Gastrocnemius medialis (tissue), 4 donors: ENCODE measurements at places on chromosomes 6 and 20.

DNA sequence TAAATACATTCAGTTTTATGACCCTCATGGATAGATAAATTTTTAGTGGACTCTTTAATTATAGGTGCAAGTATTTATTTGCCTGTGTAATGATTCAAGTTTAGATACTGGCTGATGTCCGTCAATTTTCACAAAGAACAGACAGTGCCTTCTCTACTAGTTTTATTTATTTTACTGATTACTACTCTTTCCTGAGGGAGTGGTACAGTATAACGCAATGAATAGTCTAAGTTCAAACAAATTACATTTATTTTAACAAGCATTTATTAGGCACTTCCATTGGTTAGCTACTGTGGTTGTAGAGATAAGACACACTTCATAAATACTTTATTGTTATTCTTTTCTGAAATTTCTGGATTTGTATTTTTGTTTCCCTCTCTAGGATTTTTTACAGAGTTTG lies 74.3 kb downstream of the ADGRG6 start:
- DNase-seq: no peak

- no peak for DNase-seq
Measured at GRCh38 chr20:1368448-1369199, 24.2 kb downstream of the FKBP1A start.

- no peak for DNase-seq
Measured at GRCh38 chr20:53929974-53930650, 140.3 kb downstream of the BCAS1 start.

- no peak for DNase-seq
Measured at GRCh38 chr20:59143326-59143725, 20.3 kb upstream of the ZNF831 start.

DNA sequence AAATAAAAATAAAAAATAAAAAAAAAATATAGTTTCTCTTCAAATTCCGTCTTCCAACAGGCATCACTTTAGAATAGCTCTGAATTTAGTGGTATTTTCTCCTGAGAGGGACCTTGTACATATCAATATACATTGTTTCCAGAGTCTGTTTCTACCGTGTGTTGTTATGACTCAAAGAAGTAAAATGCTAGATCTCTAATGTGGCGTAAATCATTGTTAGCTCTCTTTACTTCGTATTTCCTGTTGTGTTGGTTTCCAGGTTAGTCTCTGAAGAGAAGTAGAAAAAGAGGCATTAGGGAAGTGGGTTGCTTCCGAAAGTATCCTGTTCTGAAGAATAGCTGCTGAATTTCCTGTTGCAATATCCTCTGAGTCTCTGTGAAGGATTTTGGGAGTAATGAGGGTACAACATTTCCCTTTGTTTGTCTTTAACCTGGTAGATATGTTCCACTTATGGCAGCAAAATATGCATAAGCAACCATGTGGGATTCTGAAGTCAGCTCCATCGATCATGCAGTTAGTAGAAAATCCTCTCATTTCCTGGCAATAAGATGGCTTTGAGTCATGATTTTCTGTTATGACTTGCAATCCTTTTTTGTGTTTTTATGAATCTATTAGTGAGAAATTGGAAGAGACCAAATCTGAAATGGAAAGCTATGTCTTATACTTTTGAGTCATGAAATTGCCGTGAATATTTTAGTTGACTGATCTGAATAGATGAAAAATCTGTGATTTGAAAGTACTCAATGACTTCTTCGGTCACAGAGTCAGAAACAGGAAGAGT lies 42.0 kb upstream of the MCHR2 start:
- DNase-seq: no peak

GRCh38 chr20:24879875-24880274 lies 69.2 kb upstream of the CST7 start:
- no peak for DNase-seq

- DNase-seq: peak; percentile 22
Measured at GRCh38 chr20:45911486-45912343, at the start of gene PLTP. Gene PLTP (minus strand): TSS chr20:45912155. CDS start chr20:45911452, 703 bp downstream.

- DNase-seq: no peak
Measured at GRCh38 chr6:157481189-157481864, 100.3 kb downstream of the ZDHHC14 start.

DNA sequence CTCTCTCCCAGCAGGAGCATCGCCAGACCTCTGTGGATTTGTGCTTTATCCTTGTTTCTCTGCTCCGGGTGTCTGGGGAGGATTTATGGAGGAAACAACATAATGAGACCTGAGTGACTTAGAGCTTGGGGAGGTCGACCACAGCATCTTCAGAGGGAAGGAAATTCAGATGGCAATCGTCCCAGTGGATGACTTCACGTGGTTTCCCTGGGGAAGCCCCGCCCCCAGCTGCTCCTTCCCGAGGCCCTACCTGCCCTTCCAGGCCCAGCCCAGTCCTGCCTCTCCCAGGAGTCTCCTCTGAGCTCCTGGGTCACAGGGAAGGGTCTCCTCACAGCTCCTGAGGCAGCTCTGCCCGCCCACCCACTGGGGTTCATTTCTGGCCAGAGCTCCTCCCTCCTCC lies 430.3 kb upstream of the SULF2 start:
- no peak for DNase-seq

- DNase-seq: no peak
Measured at GRCh38 chr20:3658716-3659491, 4.3 kb downstream of the GFRA4 start.

DNA sequence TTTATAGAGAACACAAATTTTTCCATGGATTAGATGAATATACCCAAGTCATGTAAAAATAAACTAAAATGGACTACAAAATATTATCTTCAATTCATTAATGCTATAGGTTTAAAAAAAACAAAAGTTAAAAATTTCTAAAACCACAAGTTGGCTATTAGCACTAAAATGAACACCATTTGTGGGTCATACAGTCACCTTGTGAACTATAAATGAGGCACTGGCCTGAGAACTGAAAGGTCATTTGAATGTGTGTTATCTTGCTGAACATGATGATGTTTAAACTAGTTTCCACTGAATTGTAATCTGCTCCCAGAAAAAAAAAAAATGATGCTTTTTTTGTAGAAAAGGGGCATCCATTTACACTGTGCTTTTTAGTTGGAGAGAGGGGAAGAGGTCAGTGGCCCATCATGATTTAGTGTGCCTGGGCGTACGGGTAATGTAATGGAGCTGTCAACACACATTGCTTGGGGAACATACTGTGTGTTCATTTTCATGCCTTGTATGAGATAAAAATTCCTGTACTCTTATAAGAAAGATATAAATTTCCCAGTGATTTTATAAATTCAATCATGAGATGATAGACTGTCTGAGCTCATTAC lies 96.6 kb upstream of the FKBP1C start:
- no peak for DNase-seq

DNA sequence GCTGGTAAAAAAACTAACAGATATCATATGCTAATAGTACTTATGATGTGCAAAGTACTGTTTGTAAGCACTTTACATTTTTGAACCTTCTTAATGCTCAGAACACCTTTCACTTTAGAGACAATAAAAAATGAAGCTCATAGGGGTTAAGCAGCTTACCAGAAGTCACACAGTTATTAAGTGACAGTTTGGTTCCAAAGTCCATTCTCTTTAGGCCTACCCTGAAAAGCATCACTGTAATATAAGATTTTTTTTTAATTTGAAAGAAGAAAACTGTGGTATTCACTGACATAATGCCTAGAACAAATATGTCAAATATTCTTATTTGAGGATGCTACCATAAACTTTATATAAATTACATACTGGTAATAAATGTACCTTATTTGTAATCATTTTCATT lies 127.6 kb upstream of the RUNX2 start:
- DNase-seq: no peak

- DNase-seq: no peak
Measured at GRCh38 chr6:131951576-131952230, 531 bp upstream of the CCN2 start.

- DNase-seq: no peak
Measured at GRCh38 chr6:80338201-80338836, 231.8 kb downstream of the BCKDHB start.

GRCh38 chr20:40173872-40174271 lies 515.2 kb downstream of the MAFB start:
- DNase-seq: no peak

GRCh38 chr20:40459299-40459698 lies 229.7 kb downstream of the MAFB start:
- DNase-seq: no peak

DNA sequence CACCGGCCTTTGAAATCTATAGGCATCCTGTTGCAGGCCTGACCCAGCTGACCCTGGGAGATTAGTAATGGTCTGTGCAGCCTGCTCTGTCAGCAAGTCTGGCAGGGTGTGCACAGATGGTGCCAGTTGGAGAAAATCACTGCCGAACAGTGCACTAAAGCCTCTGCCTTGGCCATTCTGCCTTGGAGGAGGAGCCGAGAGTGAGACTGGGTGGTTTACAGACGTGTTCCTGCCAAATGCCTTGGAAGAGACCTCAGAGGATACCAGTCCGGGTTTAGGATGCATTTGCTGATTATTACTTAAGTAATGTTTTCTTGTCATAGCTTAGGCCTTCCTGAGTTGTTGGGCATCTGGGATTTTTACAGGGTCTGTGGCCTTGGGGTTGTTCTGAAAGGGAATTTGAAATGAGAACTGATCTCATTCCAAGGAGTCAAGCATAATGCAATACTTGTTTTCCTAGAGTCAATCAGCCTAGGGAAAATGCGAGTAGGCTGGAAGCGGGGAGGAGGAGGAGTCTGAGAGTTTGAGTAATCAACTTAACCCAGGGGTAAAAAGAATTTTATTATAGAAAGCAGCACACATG lies 292.1 kb downstream of the SOX4 start:
- DNase-seq: peak; percentile 4

DNA sequence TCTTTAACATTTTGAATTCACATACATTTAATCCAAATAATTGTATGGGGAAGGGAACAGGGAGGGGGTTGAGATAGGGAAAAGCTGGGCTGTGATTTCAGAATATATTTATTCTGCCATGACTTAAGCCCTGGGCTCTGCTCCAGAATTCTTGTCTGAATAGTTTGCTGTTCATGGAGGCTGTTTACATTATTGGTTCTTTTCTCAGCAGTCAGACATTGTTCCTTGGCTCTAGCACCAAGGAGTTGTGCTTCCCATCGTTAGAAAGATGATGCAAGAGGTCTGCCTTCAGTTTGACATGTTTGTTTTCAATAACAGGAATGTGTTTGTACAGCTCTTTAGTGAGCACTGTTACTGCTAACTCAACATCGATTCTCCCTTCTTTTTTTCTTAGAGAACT lies 198.8 kb upstream of the CDYL start:
- DNase-seq: no peak

DNA sequence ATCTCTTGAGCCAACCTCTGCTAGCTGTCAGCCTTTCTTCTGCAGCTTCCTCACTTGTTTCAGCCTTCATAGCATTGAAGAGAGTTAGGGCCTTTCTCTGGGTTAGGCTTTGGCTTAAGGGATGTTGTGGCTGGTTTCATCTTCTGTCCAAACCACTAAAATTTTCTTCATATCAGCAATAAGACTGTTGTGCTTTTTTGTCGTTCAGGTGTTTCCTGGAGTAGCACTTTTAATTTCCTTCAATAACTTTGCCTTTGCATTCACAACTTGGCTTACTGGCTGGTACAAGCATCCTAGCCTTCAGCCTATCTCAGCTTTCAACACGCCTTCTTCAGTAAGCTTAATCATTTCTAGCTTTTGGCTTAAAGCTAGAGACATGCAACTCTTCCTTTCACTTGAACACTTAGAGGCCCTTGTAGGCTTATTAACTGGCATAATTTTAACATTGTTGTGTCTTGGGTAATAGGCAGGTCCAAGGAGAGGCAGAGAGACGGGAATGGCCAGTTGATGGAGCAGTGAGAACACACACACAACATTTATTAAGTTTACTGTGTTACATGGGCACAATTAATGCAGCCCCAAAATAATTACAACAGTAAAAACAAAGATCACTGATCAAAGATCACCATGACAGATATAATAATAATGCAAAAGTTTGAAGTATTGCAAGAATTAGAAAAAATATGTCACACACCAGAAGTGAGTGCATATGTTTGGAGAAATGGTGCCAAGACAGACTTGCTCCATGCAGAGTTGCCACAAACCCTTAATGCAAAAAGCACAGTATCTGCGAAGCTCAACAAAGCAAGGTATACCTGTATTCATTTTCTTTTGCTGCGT lies 98.6 kb downstream of the HIVEP1 start:
- DNase-seq: no peak

DNA sequence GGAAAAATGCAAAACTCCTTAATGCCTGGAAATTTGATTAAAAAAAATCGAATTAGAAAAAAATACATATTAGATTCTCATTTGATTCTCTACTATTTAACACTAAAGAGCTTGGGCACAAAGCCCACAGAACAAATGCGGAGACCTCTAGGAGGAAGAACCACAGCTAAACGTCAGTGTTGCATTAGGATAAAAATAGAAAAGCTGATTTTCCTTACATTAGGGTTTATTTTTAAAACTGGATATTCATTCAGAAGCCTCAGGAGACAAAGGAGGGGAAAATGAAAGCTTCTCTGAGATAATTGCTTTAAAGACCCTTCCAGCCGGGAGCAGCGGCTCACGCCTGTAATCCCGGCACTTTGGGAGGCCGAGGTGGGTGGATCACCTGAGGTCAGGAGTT lies 77.3 kb downstream of the ECT2L start:
- no peak for DNase-seq

GRCh38 chr6:109473120-109473519 lies 9.9 kb downstream of the ZBTB24 start:
- DNase-seq: no peak
